NCI-H2171 (cell line): ENCODE measurements at places on chromosomes 11 and 22.

DNA sequence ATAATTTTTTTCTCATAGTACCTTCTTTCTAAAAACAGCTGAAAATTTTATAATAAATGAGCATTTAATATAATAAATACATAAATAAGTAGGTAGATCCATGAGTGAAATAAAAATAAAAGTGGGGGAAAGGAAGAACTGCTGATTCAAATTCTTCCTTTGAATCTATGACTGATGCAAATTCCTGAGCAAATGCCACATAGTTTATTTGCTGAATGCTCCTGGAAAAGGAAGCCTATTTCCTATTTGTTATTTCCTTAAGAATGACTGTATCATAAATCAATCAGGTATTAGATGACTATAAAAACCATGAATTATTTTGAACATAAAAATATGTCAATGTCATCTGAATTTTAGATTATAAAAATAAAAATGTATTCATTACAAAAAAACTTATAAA lies 16.6 kb downstream of the BTBD10 start:
- no peak for DNase-seq

GRCh38 chr11:123069908-123070821 lies 8.2 kb upstream of the HSPA8 start:
- no peak for DNase-seq

DNA sequence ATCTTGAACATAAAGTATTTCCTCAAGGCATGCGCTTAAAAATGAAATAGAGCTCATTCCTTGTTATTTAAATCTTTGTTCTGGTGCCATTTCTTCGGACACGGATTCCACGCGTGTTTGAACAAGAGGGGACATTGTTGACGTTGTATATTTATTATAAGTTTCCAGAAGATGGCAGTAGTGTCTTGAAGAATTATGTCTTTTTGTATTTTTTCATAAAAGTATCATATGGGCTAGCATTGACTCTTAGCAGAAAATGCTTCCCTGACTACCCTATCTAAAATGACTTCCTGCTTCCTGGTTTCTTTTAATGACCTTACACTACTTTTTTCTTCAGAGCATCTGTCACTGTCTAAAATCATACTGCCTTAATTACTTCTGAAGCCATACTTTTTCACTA lies 20.4 kb downstream of the BIRC2 start:
- no peak for DNase-seq

DNA sequence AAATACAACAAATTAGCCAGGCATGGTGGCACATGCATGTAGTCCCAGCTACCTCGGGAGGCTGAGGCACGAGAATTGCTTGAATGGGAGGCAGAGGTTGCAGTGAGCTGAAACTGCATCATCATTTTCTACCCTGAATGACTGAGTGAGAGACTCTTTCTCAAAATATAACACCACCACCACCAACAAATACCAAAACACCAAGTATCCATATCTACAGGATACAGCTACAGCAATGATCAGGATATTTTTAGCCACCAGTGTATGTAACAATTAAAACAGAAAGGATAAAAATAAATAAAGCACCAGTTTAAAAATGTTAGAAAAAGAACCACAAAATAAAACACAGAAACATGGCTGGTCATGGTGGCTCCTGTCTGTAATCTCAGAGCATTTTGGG lies 13.2 kb downstream of the A4GALT start:
- DNase-seq = no peak

DNA sequence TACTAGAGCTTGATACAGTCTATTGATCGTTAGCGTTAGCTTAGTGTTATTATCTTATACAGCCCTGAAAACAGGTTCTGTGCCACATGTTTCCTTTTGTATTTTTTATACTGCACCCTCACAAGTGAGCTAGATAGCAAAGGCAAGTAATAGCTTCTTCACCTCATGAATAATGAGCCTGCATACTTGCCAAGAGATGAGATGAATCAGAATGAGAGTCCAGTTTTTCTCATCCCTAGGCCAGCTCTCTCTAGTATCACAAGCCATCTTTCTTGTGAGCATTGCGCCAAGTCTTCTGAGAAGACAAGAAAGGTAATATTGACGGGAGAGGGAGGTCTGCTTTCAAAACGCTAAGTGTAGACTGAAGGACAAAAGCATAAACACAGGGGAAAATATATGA lies 8.7 kb upstream of the CARD18 start:
- DNase-seq = no peak

DNA sequence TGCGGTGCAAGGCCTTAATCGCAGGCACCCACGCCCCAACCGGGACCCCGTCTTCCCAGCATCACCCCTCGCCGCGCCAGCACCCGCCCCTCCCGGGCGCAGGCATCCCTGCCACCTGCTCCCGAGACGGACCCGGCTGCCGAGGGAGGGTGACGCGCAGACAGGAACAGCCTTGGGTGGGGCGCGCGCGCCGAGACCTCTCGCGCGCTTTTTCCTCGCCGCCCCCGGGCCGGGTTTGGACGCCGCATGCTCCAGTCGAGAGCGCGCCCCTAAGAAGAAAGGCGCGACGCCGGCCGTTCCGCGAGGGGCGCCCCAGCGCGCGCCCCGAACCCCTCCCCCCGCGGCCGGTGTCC lies 504 bp downstream of the CFL1 start:
- no peak for DNase-seq

- no peak for DNase-seq
Observed at GRCh38 chr11:907668-908067, 2.9 kb downstream of the CHID1 start.

GRCh38 chr11:34669458-34669857 lies 48.6 kb downstream of the EHF start:
- DNase-seq = no peak

- DNase-seq = no peak
Observed at GRCh38 chr11:69471729-69472540, 9.5 kb upstream of the LINC01488 start.

- no peak for DNase-seq
Observed at GRCh38 chr11:10158461-10158860, 135.6 kb downstream of the SBF2 start.

DNA sequence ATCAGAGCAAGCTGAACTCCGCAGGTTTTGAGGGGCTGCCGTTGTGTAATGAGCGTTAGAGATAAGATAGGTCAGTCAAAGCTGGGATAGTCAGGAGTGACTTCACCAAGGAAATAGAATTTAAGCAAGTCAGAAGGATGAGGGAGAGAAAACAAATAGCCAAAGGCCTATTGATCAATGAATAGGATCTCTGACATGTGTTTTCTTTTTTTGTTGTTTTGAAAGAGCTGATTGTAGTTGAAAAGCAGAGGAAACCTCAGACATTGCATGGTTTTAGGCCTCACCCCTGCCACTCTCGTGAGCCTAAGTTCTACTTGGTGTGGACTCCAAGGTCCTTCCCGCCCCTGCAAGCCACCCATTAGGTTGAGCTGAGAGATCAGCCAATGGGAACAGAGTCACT lies 3.2 kb downstream of the EIF3L start:
- no peak for DNase-seq

- DNase-seq = no peak
Observed at GRCh38 chr22:17675584-17675983, 37.0 kb downstream of the BCL2L13 start.

DNA sequence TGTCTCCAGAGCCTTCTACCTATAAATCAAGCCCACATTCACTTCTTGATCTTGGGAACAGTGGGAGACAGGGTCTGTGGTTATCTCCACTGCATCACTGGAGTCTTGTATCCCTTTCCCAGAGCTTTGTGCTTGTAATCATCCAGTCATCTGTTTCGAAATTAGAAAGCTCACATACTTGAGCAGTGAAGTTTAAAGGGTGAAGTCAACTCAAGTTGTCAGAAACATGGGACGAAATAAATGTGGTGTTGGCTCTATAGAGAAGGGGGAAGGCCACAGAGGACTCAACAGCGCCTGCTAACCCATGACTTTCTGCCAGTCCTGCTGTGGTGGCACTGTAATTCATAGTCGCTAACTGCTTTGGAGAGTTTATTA lies 197.5 kb downstream of the DBX1 start:
- DNase-seq = no peak

- DNase-seq = no peak
Observed at GRCh38 chr11:125569915-125570621, 791 bp downstream of the EI24 start.

DNA sequence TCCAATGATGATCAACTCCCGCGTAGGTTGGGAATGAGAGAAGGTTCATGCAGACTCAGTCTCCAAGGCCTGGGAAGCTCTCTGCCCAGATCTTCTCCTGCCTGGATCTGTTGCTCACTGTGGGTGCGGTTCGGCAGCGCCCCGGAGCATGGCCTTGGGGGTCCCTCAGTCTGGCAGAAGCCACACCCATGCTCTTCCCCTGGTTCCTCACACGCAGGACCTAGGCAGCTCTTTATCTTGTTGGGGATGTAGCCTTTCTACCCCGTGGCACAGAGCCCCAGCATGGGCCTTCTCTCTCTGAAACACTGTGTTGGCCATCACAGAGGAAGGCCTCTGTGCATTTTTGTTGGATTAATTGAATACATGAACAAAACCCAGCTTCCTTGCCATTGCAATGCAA lies 1461.6 kb downstream of the BRD1 start:
- no peak for DNase-seq

- no peak for DNase-seq
Observed at GRCh38 chr11:22668005-22668796, 1.8 kb downstream of the GAS2 start.

- DNase-seq = no peak
Observed at GRCh38 chr11:117319214-117319840, 3.3 kb upstream of the BACE1 start.

DNA sequence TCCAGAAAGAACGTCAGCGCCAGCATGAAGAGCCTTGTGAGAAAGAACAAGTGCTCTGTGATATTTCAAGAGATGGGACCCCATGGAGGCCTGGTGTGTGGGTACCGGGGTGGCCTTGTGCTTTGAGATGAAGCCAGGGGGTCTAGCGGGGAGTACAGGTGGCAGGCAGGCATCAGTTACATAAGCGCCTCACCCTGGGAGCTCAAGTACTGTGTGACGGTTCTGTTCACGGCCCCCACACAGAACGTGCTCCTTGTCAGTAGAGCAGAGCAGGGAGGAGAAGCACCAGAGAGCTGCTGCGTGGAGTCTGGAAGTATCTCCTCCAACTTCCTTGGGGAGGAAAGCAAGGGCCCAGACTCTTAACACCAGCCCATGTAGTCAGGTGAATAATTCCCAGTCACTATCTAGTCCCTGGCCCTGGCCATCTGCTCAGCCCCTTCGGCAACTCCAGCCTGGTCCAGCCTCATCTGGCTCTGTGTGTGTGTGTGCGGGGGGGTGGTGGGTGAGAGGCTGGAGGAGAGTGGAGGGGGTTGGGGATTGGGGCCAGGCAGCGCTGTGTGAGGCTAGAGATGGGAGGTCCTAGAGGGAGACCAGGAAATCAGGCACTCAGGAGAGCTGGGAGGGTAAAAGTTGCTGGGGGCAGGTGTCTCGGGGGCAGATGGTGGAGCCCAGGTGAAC lies 32.4 kb downstream of the MCM5 start:
- DNase-seq = no peak

DNA sequence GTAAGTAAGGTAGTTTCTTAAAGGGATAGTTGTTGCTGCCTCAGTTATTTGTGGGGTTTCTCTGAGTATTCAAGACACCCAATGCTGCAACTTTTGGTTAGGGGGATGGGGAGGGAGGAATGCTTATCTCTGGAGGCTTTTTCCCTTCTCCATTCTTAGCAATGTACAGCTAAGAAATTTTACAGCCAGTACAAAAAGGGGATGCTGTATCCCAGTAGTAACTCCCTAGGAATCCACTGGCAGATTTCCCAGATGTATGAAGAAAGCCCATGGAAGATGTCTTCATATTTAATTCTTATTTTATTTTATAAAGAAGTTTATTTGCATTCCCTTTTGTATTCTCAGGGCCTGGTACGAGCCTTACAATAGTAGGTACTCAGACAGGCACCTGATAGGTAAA lies 154.8 kb downstream of the ENTHD1 start:
- no peak for DNase-seq

DNA sequence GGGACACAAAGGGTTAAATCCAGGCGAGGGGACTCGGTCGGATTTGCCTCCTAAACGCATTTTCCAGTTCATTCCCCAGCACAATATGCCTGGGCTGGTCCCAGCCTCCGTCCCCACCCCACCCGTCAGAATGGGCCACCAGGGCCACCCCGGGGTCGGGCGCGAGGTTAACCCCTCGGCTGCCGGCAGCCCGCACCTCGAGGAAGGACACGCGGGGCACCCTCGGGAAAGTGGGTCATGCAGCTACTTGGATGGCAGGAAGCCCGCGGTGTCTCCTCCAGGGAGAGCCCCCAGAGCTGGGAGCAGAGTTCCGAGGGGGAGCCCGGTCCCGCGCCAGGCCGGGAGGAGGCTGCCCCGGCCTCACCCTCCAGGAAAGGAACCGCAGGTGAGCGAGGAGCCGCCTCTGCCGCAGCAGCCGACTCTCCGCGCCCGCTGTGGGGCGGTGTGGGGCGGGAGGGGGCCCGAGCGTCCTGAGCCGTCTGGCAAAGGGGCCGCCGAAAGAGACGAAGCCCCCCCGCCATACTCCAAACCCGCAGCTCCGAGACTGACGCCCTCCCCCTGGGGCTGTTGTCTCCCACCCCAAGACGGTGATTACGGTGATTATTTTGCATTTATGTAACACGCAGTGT lies 1.4 kb downstream of the NECTIN1 start:
- DNase-seq = no peak

DNA sequence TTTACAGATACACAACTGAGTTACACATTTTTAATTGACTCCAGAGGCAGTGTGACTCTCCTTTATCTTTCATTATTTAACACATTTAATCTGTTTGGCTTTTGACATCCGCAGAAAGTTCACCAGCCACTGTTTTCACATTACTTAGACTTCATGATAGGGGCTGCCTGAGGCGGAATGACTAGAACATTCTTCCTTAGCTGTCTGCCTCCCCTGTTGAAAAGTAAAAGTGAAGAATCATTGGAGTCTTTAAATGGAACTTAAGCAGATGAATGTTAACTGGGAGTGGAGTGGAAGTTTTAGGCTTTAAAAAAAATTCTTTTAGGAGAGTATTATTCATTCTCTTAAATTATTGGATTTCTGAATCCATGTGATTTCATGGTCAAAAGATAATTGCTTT lies 229.2 kb upstream of the MTNR1B start:
- DNase-seq = no peak

GRCh38 chr11:111047374-111047773 lies 198.2 kb upstream of the POU2AF2 start:
- no peak for DNase-seq

DNA sequence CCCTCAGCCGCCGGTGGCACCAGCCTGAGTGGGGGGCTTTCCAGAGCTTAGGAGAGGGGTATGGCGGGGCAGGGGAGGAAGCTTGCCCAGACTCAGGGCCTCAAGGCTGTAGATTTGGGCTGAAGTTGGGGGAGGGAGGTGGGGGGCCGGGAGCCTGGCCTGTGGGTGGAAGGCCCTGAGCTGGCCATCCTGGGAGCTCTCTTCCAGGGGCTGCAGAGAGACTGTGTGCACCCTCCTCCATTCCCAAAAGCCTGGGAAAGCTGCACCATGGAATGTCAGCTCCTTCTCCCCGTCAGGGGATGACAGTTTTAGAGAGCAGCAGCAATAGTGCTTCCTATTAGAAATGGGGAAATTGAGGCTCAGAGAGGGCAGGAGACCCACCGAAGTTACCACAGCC lies 1.0 kb downstream of the SYT12 start:
- DNase-seq = no peak

GRCh38 chr22:33242078-33242477 lies 183.9 kb upstream of the SYN3 start:
- DNase-seq = no peak

- DNase-seq = peak; percentile 47
Observed at GRCh38 chr11:9759519-9760192, 95.8 kb downstream of the SWAP70 start.
